ENCODE measurements at places on chromosomes 1 and 21. TPM values are rescaled to one million over a fixed set of nuclear protein-coding genes. Genes with fewer than 3 reads are reported as not detected.
A peak's percentile ranks its signal among the peaks of the same experiment; 100 is the strongest.

GRCh38 chr21:33386222-33386784 lies 16.9 kb upstream of the IFNGR2 start:
- no peak for DNase-seq
- H3K27ac ChIP-seq: no peak overlapping the region
- H3K4me1 ChIP-seq: peaks cover 35% of the 10 kb centered on the region

DNA sequence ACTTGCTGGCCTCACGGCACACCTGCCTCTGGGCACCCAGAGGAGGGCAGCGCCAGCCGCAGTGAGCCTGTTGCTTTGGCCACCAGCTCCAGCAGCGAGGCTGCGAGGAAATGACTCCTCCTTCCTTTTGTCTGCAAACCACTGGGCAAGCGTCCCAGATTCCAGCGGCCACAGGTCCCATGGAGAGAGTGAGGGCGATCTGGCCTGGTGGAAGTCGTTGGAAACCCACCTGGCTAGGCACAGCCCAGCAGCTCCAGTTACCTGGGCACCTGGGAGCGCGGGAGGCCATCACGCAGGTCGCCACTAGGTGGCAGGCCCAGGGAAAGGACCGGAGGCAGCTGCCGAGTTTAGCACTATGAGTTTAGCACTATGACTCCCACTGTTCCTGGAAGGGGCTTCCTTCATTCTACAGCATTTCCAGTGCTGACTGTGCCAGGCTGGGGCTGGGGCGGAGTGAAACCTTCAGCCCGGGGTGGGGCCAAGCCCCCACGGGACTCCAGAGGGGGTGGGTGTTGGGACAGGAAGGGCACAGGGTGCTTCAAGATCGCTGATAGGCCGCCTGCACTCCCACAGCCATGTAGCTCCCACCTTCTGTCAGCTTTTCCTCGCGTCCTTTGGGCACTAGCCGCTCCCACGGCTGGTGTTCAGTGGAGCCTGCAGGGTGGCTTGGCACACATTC lies 1.1 kb upstream of the ESPN start:
- DNase-seq: peak; percentile 79
- H3K36me3 ChIP-seq: no peaks in the 10 kb centered on the region
- H3K4me3 ChIP-seq: peak overlapping the region; percentile 4
- H3K27me3 ChIP-seq: peaks cover 98% of the 10 kb centered on the region
- H3K27ac ChIP-seq: no peak overlapping the region

DNA sequence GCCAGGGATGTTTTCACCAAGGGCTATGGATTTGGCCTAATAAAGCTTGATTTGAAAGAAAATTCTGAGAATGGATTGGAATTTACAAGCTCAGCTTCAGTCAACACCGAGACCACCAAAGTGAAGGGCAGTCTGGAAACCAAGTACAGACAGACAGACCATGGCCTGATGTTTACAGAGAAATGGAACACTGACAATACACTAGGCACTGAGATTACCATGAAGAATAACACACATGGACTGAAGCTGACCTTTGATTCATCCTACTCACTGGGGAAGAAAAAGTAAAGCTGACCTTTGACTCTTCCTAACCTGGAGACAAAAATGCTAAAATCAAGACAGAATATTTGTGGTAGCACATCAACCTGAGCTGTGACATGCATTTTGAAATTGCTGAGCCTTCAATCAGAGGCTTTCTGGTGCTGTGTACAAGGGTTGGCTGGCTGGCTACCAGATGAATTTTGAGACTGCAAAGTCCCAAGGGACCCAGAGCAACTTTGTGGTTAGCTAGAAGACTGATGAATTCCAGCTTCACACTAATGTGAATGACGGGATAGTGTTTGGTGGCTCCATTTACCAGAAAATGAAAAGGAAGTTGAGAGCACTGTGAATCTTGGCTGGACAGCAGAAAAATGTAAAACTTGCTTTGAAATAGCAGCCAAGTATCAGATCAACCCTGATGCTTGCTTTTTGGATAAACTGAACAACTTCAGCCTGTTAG lies 190.4 kb upstream of the KCTD3 start:
- no peaks in the 10 kb centered on the region for H3K4me1 ChIP-seq
- no peaks in the 10 kb centered on the region for H3K36me3 ChIP-seq
- no peak for DNase-seq
- H3K27me3 ChIP-seq: no peaks in the 10 kb centered on the region
- no peak overlapping the region for H3K27ac ChIP-seq

DNA sequence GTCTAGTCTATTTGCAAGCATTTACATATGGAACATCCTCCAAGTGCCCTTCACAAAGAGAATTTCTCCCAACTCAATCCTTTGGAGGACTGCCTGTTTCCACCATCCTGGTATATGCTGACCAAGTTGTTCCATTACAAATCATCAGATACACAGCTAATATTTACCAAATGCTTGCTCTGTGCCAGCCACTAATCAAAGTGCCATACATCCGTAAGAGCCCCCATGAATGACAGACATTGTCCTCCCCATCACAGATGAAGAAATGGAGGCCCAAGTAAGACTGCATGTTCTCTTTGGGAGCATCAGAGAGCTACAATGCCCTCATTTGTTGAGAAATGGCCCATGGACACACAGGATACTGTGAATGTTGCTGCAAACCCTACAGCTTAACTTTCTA lies 130.0 kb upstream of the BACE2 start:
- no peak overlapping the region for H3K4me3 ChIP-seq
- H3K27me3 ChIP-seq: no peaks in the 10 kb centered on the region
- no peaks in the 10 kb centered on the region for H3K4me1 ChIP-seq

GRCh38 chr1:15176120-15176519 lies 22.6 kb downstream of the TMEM51 start:
- no peaks in the 10 kb centered on the region for H3K36me3 ChIP-seq
- peaks cover 54% of the 10 kb centered on the region for H3K4me1 ChIP-seq
- no peaks in the 10 kb centered on the region for H3K27me3 ChIP-seq
- DNase-seq: no peak
- H3K4me3 ChIP-seq: no peak overlapping the region
- no peak overlapping the region for H3K27ac ChIP-seq

DNA sequence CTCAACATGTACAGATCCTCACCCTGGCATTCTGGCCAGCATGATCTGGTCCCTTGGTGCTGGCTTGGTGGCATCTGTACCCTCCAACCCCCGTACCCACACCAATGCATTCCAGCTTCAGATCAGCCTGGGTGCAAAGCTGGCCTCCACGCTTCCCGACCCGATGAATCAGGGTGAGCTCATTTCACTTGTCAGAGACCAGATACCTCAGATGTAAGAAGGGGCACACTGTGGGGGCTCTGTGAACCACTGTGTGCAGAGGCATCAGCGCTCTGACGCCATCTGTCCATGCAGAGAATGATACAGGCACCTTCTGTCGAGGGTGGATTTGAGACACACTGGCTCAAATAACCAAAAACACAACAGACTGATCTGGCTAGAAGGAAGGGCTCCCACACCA lies 76.6 kb downstream of the DMRTB1 start:
- H3K4me1 ChIP-seq: no peaks in the 10 kb centered on the region
- DNase-seq: no peak
- H3K27me3 ChIP-seq: no peaks in the 10 kb centered on the region
- no peak overlapping the region for H3K27ac ChIP-seq

- H3K36me3 ChIP-seq: no peaks in the 10 kb centered on the region
- no peaks in the 10 kb centered on the region for H3K27me3 ChIP-seq
- peak overlapping the region; percentile 90 for H3K27ac ChIP-seq
- H3K4me1 ChIP-seq: peaks cover 25% of the 10 kb centered on the region
- H3K4me3 ChIP-seq: peak overlapping the region; percentile 75
These were observed 2.2 kb upstream of the NEGR1 start for GRCh38 chr1:72284348-72285073.

GRCh38 chr1:59223198-59223597 lies 73.7 kb upstream of the FGGY start:
- no peaks in the 10 kb centered on the region for H3K27me3 ChIP-seq
- H3K36me3 ChIP-seq: no peaks in the 10 kb centered on the region
- no peak for DNase-seq
- no peak overlapping the region for H3K27ac ChIP-seq
- H3K4me1 ChIP-seq: no peaks in the 10 kb centered on the region
- H3K4me3 ChIP-seq: no peak overlapping the region

GRCh38 chr1:27015260-27015659 lies 2.6 kb upstream of the TENT5B start:
- H3K27ac ChIP-seq: no peak overlapping the region
- DNase-seq: no peak
- no peak overlapping the region for H3K4me3 ChIP-seq
- H3K27me3 ChIP-seq: no peaks in the 10 kb centered on the region
- peaks cover 8% of the 10 kb centered on the region for H3K4me1 ChIP-seq

GRCh38 chr21:43929217-43929971 lies 64.4 kb downstream of the AGPAT3 start:
- H3K4me3 ChIP-seq: no peak overlapping the region
- H3K27me3 ChIP-seq: no peaks in the 10 kb centered on the region
- peaks cover 45% of the 10 kb centered on the region for H3K36me3 ChIP-seq
- DNase-seq: no peak

DNA sequence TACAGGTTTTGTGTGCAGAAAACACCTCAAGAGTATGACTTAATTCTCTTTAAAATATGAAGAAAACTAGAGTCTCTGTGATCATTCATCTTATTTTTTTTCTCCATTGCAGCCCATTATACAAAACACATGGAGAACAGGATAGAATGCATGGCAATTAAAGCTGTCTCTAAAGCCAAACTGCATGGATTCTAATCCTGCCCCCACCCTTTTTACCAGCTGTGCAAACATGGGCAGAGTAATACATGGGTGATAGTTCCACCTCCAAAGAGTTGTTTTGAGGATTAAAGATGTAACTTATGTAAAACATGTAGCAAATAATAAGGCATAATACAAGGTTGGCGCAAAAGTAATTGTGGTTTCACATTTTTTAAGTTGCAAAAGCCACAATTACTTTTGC lies 114.4 kb downstream of the CLEC20A start:
- no peak overlapping the region for H3K27ac ChIP-seq
- H3K36me3 ChIP-seq: no peaks in the 10 kb centered on the region
- H3K27me3 ChIP-seq: no peaks in the 10 kb centered on the region
- no peak overlapping the region for H3K4me3 ChIP-seq
- no peaks in the 10 kb centered on the region for H3K4me1 ChIP-seq
- no peak for DNase-seq

AMY1B gene
- total RNA-seq: 5.8 TPM

Data from lower lobe of right lung (tissue), 2 donors.